ENCODE measurements at places on chromosomes 2 and 18. TPM values are rescaled to one million over a fixed set of nuclear protein-coding genes. Genes with fewer than 3 reads are reported as not detected.

- H3K36me3 ChIP-seq: no peaks in the 10 kb centered on the region
- H3K27ac ChIP-seq: no peak overlapping the region
- no peaks in the 10 kb centered on the region for H3K27me3 ChIP-seq
Measured at GRCh38 chr2:239095460-239096081, 247.7 kb downstream of the TWIST2 start.

DNA sequence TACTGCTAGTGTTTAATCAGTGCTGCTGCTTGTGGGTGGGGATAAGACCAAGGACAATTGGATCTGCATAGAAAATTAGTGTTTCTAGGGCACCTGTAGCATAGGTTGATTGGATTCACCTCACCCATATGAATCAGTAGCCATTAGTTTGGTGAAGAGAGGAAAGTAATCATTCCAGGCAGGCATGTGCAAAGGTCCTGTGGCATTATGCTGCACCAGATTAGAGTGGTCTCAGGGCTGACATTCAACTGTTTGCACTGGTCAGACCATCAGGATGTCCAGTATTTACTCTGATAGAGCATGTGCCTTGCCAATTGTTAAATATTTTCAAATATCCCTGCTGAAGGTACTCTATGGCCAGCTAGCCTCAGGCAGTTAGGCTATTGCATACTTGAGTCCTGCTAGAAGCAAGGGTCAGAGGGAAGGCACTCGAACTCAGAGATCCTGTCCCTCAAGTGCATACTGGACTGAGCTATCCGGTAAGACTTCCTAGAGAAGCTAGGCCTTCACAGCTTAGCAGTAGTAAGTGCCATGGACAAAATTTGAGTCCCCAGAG lies 64.7 kb downstream of the SKA1 start:
- H3K27ac ChIP-seq: no peak overlapping the region
- DNase-seq: no peak
- H3K27me3 ChIP-seq: no peaks in the 10 kb centered on the region

DNA sequence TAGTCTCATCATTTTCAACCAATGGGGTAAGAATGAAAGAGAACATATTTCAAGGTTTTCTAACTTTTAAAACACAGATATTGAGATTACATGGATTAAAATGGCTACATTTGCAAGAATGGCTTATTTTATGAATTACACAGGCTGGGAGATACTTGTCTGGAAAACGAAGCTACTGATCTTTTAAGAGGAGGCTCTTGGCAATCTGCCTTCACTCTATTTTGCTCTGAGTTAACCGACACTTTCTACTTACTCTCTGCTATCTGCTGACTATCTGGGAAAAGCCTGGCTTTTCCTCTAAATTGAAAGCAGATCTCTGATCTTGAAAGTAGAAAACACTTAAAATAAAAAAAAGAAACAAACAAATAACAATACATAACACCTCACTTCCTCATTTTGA lies 325.4 kb upstream of the LINC00305 start:
- no peak overlapping the region for H3K27ac ChIP-seq
- no peak overlapping the region for H3K4me3 ChIP-seq
- no peak for DNase-seq
- H3K36me3 ChIP-seq: no peaks in the 10 kb centered on the region
- no peaks in the 10 kb centered on the region for H3K27me3 ChIP-seq

- no peak overlapping the region for H3K4me3 ChIP-seq
- DNase-seq: no peak
- H3K36me3 ChIP-seq: no peaks in the 10 kb centered on the region
- no peaks in the 10 kb centered on the region for H3K4me1 ChIP-seq
- H3K27ac ChIP-seq: no peak overlapping the region
Measured at GRCh38 chr18:32846896-32847295, 74.1 kb upstream of the KLHL14 start.

GRCh38 chr2:1675633-1676032 lies 68.7 kb downstream of the PXDN start:
- H3K27me3 ChIP-seq: no peaks in the 10 kb centered on the region
- peaks cover 95% of the 10 kb centered on the region for H3K36me3 ChIP-seq
- H3K4me1 ChIP-seq: no peaks in the 10 kb centered on the region
- DNase-seq: no peak
- H3K27ac ChIP-seq: no peak overlapping the region
- H3K4me3 ChIP-seq: no peak overlapping the region

DNA sequence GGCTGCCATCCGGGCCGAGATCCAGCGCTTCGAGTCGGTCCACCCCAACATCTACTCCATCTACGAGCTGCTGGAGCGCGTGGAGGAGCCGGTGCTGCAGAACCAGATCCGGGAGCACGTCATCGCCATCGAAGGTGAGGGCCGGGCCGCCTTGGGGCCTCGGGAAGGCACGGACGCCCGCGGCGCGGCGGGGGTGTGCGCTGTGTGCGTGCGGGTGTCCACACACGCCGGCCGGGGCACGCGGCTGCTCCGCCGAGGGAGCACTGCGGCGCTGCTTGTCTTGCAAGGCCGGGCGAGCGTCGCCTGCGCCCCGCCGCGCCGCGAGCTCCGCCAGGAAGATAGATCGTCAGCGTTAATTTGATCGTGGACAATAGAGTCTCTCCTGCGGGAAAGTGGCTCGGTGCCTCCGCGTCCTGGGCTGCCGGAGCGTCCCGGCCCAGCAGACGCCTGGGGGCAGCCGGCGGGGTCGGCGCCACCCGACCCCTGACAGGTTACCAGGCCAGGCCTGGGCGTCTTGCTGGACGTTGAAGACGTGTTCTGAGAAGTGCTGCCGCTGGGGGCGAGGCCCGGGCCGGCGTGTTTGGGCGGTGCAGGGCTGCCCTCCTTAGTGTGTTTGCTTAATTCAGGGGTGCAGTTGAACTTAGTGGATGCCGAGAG lies 1.0 kb downstream of the AGAP1 start:
- H3K4me1 ChIP-seq: peaks cover 15% of the 10 kb centered on the region
- peak overlapping the region; percentile 40 for H3K27ac ChIP-seq
- no peaks in the 10 kb centered on the region for H3K36me3 ChIP-seq
- no peaks in the 10 kb centered on the region for H3K27me3 ChIP-seq
- peak; percentile 60 for DNase-seq
- H3K4me3 ChIP-seq: peak overlapping the region; percentile 75

GRCh38 chr2:41460661-41461060 lies 587.2 kb upstream of the PKDCC start:
- no peaks in the 10 kb centered on the region for H3K4me1 ChIP-seq
- H3K27me3 ChIP-seq: no peaks in the 10 kb centered on the region
- no peak for DNase-seq
- no peak overlapping the region for H3K4me3 ChIP-seq
- no peaks in the 10 kb centered on the region for H3K36me3 ChIP-seq

- H3K27ac ChIP-seq: no peak overlapping the region
- no peak overlapping the region for H3K4me3 ChIP-seq
- DNase-seq: no peak
Measured at GRCh38 chr18:45752681-45753080, 28.7 kb downstream of the SLC14A1 start.

- no peak overlapping the region for H3K27ac ChIP-seq
- H3K4me1 ChIP-seq: no peaks in the 10 kb centered on the region
- H3K4me3 ChIP-seq: no peak overlapping the region
- no peaks in the 10 kb centered on the region for H3K27me3 ChIP-seq
- H3K36me3 ChIP-seq: no peaks in the 10 kb centered on the region
Measured at GRCh38 chr2:143690235-143690634, 561.0 kb downstream of the ARHGAP15 start.

GRCh38 chr2:230636684-230637271 lies 75.9 kb upstream of the CAB39 start:
- H3K36me3 ChIP-seq: no peaks in the 10 kb centered on the region
- H3K27ac ChIP-seq: no peak overlapping the region
- DNase-seq: no peak
- H3K4me1 ChIP-seq: no peaks in the 10 kb centered on the region
- H3K4me3 ChIP-seq: no peak overlapping the region
- H3K27me3 ChIP-seq: no peaks in the 10 kb centered on the region

GRCh38 chr2:19124135-19124534 lies 234.3 kb downstream of the OSR1 start:
- H3K27me3 ChIP-seq: no peaks in the 10 kb centered on the region
- no peak overlapping the region for H3K27ac ChIP-seq
- H3K36me3 ChIP-seq: no peaks in the 10 kb centered on the region
- H3K4me1 ChIP-seq: no peaks in the 10 kb centered on the region
- H3K4me3 ChIP-seq: no peak overlapping the region

DNA sequence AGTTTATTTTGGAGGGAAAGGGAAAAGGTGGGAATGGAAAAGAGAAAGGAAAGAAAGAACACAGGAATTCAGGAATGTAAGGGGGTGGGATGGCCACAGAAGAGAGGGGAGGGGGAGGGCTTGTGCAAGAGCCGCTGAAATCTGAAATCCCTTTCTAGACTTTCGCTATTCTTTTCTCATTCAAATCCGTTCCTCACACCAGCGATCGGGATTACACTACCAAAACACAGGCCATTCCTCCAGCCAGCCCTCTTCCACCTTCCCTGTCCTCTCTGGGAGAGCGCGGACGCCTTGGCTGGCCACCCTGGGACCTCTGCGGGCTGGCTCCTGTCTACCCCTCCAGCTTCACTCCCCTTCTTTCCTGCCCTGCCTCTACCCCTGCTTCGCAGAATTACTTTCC lies 102.3 kb downstream of the CDCA7 start:
- no peak overlapping the region for H3K27ac ChIP-seq
- no peaks in the 10 kb centered on the region for H3K4me1 ChIP-seq
- H3K27me3 ChIP-seq: peaks cover 9% of the 10 kb centered on the region
- no peak overlapping the region for H3K4me3 ChIP-seq

DNA sequence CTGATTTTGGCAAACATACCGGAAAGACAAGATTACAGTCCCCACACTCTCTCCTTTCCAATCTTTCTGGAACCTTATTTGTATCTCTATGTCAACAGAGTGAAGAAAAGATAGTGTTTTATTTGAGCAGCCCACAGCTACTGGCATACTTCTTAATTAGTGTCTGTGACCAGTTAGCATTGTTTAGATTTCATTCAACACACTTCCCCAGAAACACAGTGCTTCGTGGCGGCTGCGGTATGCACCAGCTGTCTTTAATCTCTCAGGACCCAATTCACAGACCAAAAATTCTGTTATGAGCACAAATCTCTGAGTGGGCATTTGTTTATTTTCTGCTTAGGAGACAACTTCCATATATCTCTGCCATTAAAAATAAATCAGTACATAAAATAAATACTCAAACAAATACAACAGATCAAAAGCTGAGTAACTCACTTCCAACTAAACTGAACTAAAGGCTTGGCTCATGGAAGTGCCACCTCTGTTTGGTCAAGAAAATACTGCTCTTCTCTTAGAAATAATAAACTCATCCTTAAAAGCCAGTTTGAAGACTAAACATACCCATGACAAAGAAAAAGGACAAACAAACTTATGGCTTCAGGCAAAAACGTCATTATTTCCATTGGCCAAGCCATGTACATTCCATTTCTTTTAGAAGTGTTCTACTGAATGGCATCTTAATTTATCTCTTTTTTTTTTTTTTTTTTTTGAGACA lies 392.4 kb downstream of the TXNL1 start:
- H3K36me3 ChIP-seq: no peaks in the 10 kb centered on the region
- no peak overlapping the region for H3K27ac ChIP-seq
- peak; percentile 12 for DNase-seq
- H3K4me3 ChIP-seq: no peak overlapping the region
- no peaks in the 10 kb centered on the region for H3K4me1 ChIP-seq

DNA sequence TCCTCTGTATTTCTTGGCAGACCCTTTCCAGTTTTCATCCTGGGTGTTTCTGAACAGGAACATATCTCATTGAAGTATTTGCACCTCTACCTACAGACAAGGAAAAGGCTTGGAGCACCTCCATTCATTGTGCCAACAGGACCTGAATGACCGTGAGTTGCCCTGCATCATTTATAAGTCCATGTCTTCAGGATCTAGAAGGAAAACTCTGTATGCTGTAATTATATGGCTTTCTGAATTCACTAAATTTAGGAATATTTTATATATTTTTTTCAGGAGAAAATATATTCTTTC lies 402.3 kb upstream of the SLC14A2 start:
- no peaks in the 10 kb centered on the region for H3K27me3 ChIP-seq
- DNase-seq: no peak
- H3K27ac ChIP-seq: no peak overlapping the region
- no peaks in the 10 kb centered on the region for H3K4me1 ChIP-seq

DNA sequence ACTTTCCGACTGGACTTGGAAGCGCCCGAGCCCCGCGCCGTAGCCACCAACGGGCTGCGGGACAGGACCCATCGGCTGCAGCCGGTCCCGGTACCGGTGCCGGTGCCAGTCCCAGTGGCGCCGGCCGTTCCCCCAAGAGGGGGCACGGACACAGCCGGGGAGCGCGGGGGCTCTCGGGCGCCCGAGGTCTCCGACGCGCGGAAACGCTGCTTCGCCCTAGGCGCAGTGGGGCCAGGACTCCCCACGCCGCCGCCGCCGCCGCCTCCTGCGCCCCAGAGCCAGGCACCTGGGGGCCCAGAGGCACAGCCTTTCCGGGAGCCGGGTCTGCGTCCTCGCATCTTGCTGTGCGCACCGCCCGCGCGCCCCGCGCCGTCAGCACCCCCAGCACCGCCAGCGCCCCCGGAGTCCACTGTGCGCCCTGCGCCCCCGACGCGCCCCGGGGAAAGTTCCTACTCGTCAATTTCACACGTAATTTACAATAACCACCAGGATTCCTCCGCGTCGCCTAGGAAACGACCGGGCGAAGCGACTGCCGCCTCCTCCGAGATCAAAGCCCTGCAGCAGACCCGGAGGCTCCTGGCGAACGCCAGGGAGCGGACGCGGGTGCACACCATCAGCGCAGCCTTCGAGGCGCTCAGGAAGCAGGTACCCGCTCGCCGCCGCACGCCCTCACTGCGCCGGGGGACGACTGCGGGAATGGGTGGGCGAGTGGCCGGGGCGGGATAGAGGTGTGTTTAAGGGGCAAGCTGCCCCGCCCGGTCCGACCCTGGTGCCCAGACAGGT lies 713 bp downstream of the ATOH8 start:
- peak overlapping the region; percentile 66 for H3K4me3 ChIP-seq
- peak; percentile 73 for DNase-seq
- H3K27ac ChIP-seq: peak overlapping the region; percentile 39
- H3K36me3 ChIP-seq: no peaks in the 10 kb centered on the region
- H3K27me3 ChIP-seq: no peaks in the 10 kb centered on the region

DNA sequence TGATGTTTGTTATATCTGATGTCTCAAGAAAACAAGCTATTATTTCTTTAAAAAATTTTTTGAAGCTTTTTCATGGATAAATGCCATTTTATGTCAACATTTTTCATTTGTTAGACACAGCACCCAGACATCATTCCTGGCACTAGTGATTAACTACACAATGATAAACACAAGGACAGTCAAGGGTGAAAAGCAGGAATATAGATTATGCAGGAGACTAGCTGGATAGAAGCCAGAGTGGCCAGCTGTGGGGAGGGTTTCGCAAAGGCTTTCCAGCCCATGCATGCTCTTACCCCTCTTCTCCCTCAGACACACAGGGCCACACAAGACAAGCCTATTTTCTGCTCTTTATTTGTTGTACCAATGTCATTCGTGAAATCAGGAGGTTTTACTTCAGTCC lies 127.1 kb upstream of the TTC39C start:
- no peak overlapping the region for H3K27ac ChIP-seq
- H3K27me3 ChIP-seq: no peaks in the 10 kb centered on the region
- H3K36me3 ChIP-seq: no peaks in the 10 kb centered on the region
- H3K4me1 ChIP-seq: no peaks in the 10 kb centered on the region

SLC19A3 gene
- total RNA-seq: 4.2 TPM

Data from A673 (cell line).